A673 (cell line): ENCODE measurements at places on chromosomes 5 and 9. TPM values are rescaled to one million over a fixed set of nuclear protein-coding genes. Genes with fewer than 3 reads are reported as not detected.

GRCh38 chr9:14650596-14650995 is 42.6 kb downstream of the ZDHHC21 start:
- DNase-seq, result no peak

DNA sequence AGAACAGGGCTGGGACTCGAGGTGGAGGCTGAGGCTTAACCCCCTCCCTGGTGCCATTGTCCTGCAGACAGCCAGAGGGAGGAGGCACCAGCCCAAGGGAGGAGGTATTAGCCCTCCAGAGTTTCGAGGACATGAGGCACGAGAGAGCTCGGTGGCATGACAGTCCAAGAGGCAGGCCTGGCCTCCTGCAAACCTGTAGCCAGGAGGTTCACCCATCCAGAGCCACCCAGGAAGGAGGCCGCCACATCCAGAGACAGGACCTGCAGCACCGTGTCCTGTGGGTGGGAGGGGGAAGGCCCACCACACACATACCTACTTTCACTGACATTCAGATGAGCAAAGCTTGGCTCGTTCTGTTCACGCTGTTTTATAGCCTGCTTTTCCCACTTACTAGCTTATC is 75.2 kb upstream of the ADAMTS2 start:
- DNase-seq, result no peak

Gene BRD3
- total RNA-seq, result 61.6 and 72.7 TPM in 2 replicates

DNA sequence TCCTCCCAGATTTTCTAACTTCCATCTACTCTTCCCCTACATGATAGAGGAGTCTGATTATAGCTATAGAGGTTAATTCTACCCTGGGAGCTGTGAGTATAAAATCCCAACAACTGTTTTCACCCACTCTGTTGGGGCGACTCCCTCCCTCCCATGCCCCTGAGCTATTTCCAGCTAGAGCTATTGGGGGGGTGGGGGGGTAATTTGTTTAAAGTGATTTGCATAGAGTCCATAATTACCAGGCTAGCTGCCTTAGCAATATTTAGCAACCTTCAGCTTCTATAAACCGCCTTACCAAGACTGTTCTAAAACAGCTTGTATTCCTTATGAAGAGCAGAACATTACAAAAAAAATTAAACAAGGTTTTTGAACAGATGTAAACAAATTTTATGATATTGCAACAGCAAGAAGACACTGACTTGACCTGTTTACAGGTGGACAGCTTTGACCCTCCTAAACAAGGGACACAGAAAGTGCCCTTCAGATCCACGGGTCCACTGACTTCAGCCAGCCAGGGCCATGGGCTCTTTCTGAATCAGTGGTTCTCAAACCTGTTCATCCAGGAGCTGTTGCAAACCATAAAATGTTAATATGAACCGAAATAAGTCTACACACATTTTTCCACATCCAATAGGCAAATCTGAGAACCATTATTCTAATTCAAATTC is 98.2 kb downstream of the OTULIN start:
- no peak for DNase-seq

Gene YTHDC2
- total RNA-seq, result 24.3 and 26.0 TPM in 2 replicates

- DNase-seq, result no peak
Measured at GRCh38 chr9:101027236-101027635, 1.3 kb upstream of the PLPPR1 start.

Gene AIF1L
- total RNA-seq, result 5.6 and 6.5 TPM in 2 replicates

- DNase-seq, result no peak
Measured at GRCh38 chr9:98931600-98932389, 11.9 kb upstream of the COL15A1 start.

- peak; percentile 52 for DNase-seq
Measured at GRCh38 chr5:68505917-68506860, 290.6 kb downstream of the PIK3R1 start.

Gene HINT2
- 51.5 and 68.9 TPM in 2 replicates for total RNA-seq

Gene TRAF1
- total RNA-seq, result 0.73 and 0.85 TPM in 2 replicates

Gene PLEKHG4B
- 0.28 and 0.33 TPM in 2 replicates for total RNA-seq

- no peak for DNase-seq
Measured at GRCh38 chr9:70902171-70902570, 219.2 kb downstream of the TRPM3 start.

Gene PCDHA7
- total RNA-seq, result 2.6 and 3.8 TPM in 2 replicates
